ENCODE measurements at places on chromosomes 1 and 21. TPM values are rescaled to one million over a fixed set of nuclear protein-coding genes. Genes with fewer than 3 reads are reported as not detected.

The HUNK gene
- total RNA-seq, result 9.2 TPM

The KDM5B gene
- 28.7 TPM for total RNA-seq

- no peak for DNase-seq
Measured at GRCh38 chr1:153760440-153760839, 14.8 kb upstream of the SLC27A3 start.

The GJA9 gene
- not detected for total RNA-seq

GRCh38 chr1:22886211-22886610 is 86.5 kb downstream of the LACTBL1 start:
- DNase-seq, result no peak

DNA sequence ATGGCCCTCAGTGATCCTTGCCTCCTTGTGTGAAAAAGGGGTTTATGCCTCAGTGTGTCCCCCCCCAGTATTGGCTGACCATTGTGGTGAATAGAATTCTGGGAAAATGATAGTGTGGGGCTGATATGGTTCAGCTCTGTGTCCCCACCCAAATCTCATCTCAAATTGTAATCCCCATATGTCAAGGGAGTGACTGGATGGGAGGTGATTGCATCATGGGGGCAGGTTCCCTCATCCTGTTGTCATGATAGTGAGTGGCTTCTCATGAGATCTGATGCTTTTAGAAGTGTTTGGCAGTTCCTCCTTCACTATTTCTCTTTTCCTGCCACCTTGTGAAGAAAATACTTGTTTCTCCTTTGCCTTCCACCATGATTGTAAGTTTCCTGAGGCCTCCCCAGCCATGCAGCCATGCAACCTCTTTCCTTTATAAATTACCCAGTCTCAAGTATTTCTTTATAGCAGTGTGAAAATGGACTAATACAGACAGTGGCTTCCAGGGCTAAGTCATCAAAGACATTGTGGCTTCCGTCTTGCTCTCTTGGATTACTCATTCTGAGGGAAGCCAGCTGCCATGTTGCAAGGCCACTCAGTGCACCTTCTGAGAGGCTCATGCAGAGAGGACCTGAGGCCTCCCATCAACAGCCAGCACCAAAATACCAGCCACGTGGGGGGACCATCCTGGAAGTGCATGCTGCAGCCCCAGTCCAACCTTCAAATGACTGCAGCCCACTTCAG is 40.6 kb upstream of the SOD1 start:
- no peak for DNase-seq

The MPL gene
- total RNA-seq, result not detected

The FCRL4 gene
- not detected for total RNA-seq

- DNase-seq, result no peak
Measured at GRCh38 chr1:203055161-203055799, 29.0 kb downstream of the PPFIA4 start.

GRCh38 chr1:193749868-193750267 is 563.5 kb upstream of the B3GALT2 start:
- DNase-seq, result no peak

The MCOLN2 gene
- total RNA-seq, result not detected

DNA sequence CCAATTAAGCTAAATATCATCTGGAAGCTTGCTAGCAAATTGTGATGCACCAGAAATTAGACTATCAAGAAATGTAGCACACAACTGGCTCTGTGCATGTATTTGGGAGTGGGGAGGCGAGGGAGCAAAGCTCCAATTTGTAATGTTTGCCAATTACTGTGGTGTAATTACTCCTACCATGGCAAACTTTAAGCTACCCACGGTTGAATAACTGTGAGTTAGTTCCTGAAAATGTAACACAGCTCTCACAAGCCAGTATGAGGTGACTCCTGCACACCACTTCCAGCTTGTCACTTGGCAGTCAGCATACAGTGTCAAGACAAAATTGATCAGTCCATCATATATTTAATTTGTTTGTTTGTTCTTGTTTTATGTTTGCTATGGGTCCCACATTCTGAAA is 141.2 kb downstream of the TM2D1 start:
- DNase-seq, result no peak

DNA sequence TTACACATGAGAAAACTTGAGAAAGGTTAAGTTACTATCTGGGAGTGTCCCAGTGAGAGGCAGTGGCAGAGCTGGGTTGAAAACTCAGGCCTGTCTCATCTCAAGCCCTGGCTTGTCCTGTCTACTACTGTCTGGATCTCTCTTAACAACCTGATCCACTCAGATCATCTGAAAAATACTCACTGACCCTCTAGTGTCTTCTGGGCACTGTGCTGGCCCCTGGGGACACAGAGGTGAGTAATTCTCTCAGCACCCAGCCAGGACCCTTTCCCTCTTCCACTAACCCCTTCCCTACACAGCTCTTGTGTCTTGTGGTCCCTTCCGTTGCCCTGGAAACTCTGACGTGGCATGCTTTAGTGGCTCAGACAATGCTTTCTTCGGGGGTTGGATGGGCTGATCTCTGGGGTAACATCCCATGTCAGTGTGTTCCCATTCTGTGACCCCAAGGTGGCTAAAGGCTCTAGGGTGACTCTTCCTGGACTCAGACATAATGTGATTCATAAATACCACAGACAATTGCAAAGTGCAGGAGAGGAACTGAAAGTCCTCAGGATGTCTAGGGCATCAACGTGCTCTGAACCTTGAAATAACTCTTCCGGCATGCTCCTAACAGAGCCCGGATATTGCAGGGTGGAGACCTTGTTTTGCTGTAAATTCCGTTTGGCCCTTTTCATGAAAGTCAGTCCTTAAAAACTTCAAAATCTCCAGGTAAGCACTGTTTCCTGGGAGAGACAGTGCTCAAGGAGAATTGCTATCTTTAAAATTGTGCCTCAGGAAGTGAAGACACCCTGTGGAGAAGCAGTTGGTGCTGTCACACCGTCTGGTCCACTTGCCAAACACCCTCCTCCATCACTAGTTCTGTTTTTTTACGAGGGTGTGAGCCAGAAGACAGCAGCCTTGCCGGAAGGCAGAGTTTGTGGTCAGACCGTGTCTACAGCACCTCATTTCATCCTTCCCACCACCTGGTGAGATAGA is 4.0 kb downstream of the SHISAL2A start:
- DNase-seq, result peak; percentile 44

GRCh38 chr1:206583707-206584648 is 28.3 kb downstream of the EIF2D start:
- DNase-seq, result peak; percentile 79

- no peak for DNase-seq
Measured at GRCh38 chr1:15737324-15738319, 1.6 kb downstream of the SLC25A34 start.

DNA sequence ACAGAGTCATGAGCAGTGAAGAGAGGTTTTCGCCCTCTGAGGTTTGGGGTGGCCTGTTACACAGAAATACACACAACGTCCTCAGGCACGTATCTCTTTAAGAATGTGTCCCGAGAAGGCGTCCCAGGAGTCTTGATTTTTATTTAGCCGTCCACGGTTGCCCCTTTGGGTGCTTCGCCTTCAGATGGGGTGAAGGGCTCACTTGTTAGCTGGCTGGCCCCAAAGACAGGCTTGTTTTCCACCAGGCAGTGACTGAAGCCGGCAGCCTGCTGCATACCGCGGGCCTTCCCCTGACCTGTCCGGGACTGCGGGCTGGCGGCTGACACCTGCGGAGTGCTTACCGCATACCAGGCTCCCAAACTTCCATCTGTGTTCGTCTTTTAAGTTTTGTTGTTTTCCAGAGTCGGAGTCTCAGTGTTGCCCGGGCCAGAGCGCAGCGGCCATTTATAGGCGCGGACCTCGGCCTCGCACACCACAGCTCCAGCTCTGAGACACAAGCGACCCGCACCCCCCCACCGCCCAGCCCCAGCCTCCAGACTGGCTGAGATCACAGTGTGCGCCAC is 1.6 kb upstream of the ADARB1 start:
- peak; percentile 6 for DNase-seq

DNA sequence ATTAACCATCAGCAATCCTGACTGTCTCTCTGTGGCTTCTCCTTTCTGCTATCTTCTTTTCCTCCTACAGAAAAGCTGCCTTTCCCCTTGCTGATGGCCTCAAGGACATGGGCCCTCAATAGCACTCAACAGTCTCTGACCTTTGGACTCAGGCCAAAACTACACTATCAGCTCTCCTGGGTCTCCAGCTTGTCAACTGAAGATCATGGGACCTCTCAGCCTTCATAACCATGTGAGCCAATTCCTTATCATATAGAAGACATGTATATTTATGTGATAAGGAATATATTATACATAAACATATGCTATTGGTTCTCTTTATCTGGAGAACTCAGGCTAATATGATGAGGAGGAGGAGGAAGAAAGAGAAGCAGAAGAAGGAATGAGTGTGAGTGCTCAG is 91.8 kb upstream of the GJB5 start:
- no peak for DNase-seq

DNA sequence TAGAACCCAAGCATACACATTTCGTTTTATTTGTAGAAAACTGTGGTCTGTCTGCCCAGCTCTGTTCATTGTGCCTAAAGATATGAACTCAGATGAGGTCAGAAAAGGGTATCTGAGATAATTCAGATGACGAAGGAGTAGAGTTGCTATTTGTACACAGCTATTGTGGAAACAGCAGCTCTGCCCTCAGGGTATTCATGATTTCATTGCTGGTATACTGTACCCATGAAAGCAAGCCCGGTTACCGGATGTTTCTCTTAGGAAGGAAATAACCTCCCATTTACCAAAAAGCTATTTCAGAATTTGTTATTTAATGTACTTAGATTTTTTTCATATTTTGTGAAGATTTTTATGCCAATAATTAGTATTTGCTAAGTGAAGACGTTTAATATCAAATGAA is 37.8 kb downstream of the SMAP2 start:
- DNase-seq, result no peak

- DNase-seq, result no peak
Measured at GRCh38 chr21:29152916-29153315, 22.5 kb downstream of the MAP3K7CL start.

The MANEAL gene
- total RNA-seq, result 0.99 TPM

The LRP8 gene
- 4.2 TPM for total RNA-seq

The TMEM52 gene
- 65.6 TPM for total RNA-seq

GRCh38 chr1:31362032-31362431 is 10.8 kb downstream of the FABP3 start:
- no peak for DNase-seq

DNA sequence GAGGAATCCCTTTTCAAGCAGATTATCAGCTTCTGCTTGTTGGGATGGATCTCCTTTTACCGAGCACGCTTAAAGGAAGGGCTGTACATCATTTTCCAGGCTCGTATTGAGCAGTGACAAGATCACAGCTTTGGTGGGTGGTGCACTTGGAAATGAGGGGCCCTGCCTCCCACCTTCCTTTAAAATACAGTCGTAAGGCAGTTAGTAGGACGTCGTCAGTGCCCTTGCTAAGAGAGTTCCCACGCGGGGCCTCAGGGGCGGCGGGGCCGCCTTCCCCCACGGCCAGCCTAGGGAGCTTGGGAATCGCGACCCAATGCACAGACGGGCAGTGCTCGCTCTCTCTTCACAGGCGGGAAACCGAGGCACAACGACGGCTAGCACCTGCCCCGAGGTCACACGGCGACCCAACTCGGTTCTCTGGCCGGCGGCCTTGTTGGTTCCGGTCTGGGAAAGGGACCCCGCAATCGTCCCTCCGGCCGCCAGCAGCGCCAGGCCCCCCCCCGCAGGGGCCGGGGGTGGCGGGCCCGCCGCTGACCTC is 58.6 kb downstream of the H3-3A start:
- no peak for DNase-seq

DNA sequence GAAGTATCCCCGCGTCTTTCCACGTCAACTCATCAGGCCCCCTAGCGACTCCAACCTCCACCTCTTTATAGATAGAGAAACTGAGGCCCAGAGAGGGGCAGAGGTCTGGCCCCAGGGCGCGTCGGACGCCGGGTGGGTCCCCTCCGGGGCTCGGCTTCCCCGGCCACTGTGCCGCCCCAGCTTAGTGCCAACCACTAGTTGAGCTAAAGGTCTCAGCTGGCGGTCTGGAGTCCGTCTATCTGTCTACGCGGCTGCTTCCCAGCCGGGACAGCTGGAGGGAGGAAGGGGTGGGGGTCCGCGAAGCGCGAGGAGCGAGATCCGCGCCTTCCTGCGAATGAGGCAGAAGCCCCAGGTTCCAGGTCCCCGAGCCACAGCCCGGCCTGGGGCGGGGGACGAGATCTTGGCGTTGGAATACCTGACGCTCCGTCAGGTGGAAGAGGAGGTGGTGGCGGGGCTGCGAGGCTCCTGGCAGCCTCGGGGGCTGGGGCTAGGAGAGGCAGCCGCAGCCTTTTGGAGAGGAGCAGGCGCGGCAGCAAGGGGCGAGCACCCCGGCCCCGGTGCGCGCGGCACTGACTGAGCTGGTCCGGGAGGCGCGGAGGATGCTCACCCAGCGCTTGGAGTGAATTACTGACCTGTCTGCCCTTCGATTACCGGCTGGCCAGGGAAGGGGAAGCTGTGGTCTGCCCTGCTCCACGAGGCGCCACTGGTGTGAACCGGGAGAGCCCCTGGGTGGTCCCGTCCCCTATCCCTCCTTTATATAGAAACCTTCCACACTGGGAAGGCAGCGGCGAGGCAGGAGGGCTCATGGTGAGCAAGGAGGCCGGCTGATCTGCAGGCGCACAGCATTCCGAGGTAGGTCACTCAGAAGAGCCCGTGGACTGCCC is 937 bp downstream of the PODN start:
- no peak for DNase-seq

The ECM1 gene
- total RNA-seq, result 1.3 TPM

GRCh38 chr1:17576519-17576853 is 37.0 kb downstream of the ARHGEF10L start:
- DNase-seq, result no peak

DNA sequence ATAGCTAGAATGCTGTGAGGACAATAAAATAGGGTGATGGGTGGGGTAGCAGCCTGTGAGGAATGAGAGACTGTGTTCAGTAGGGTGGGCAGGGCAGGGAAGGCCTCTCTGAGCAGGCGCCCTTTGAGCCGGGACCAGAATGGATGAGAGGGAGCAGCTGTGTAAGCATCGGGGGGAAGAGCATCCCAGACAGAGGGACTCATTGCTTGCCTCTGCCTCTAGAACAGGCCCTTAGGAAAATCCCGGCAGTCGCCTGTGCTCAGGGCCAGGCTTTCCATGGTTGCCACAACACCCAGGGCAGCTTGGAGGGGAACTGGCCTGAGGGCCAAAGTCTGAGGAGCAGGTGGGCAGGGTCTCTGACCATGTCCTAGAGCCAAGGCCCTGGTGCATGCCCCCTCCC is 774 bp downstream of the SLC2A7 start:
- no peak for DNase-seq

The NBPF10 gene
- 2.6 TPM for total RNA-seq

GRCh38 chr1:236509647-236510401 is 14.0 kb upstream of the LGALS8 start:
- no peak for DNase-seq

- DNase-seq, result no peak
Measured at GRCh38 chr1:50418600-50419109, 4.6 kb downstream of the DMRTA2 start.

Measured in body of pancreas (tissue), 4 donors.